ENCODE measurements at places on chromosomes 11 and 22.

GRCh38 chr11:35550374-35551036, 25.1 kb upstream of the PAMR1 start:
- no peak for DNase-seq

DNA sequence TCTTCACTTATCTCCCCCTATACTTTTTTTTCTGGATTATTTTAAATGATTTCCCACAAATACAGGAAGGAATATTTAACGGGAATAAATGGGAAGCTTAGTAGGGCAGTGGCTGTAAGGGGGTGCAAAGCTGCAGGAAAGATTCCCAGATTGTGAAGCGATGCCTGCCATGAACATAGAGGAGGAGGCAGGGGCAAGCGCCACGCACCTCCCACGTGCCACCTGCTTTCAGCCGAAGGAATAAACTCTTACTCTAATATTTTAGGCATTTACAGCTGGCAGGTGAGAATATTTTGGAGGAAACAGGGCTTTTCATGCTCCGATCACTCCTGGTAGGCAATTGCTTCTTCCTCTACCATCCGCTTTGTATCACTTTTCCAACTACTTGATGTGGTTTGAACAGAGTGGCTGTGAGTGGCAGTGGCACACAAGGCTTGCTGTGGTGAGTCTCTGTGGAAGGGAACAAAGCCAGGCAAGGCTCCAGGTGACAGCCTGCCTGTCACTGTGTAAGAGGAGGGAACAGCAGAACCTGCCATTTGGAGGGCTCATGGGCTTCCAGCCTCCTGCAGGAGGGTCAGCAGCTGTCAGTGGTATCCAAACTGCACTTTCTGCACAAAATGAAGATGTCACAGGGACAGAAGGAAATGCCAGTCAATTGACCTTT, 54.5 kb upstream of the PLET1 start:
- no peak for DNase-seq

DNA sequence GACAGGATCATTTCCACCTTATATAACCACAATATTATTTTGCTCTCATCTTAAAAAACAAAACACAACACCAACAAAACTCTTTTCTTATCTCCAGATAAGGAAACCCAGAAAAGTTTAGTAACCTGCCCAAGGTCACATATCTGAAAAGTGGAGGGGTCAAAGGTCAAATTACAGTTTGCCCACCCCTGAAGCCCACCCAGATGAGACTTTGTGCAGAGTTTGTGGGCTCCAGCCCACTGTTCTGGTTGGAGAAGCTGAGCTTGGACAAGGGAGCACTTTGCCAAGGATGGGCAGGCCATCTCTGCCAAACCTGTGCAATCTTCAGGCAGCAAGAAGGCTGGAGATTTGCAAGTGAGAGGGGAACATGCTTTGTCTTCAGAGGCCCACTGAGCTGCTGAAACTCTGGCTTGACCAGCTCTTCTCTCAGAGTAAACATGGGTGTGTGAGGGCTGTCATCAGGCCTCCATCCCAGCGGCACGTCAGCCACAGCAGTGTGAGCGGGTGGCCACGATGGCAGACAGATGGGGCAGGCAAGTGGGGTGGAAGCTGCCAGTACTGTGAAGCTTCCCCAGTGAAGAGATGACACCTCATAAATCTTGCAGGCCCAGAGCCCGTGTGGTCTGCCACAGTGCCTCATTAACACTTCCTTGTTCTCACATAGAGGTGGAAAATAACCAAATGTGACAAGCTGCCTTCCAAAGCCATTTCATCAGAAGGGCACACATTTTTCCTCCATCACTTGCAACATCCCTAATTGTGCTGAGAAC, 111.8 kb downstream of the CCDC81 start:
- no peak for DNase-seq

DNA sequence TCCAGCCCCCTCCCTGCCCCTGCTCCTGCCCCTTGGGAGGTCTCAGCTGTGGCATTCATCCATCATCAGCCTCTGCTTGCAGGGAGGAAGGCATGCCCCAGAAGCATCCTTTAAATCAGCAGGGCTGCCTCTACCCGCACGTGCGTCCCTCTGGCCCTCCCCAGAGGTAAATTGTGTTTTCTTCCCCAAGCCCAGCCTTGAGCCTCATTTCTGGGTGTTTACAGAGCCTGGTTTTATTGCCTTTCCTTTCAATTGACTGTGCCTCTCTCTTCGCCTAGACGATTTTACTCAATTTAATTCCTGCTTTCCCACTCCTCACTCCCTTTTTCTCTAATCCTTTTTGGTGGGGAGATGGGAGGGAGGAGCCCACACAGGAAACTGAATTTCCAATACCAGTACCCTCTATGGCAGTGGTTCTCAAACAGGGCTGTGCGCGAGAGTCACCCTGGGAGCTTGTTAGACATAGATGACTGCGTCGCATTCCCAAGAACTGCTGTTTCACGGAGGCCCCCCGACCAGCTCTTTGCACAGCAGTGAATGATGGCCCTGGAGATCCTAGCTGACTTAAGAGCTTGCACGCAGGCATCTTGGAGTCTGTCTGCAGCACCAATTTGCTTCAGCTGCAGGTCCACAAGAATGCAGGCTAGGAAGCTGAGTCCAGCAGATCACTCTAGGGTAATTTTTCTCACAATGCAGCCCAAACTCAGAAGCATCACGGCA, 15.1 kb upstream of the OAF start:
- DNase-seq, result no peak

- DNase-seq, result no peak
Measured at GRCh38 chr11:17748044-17748443, 13.5 kb downstream of the KCNC1 start.

DNA sequence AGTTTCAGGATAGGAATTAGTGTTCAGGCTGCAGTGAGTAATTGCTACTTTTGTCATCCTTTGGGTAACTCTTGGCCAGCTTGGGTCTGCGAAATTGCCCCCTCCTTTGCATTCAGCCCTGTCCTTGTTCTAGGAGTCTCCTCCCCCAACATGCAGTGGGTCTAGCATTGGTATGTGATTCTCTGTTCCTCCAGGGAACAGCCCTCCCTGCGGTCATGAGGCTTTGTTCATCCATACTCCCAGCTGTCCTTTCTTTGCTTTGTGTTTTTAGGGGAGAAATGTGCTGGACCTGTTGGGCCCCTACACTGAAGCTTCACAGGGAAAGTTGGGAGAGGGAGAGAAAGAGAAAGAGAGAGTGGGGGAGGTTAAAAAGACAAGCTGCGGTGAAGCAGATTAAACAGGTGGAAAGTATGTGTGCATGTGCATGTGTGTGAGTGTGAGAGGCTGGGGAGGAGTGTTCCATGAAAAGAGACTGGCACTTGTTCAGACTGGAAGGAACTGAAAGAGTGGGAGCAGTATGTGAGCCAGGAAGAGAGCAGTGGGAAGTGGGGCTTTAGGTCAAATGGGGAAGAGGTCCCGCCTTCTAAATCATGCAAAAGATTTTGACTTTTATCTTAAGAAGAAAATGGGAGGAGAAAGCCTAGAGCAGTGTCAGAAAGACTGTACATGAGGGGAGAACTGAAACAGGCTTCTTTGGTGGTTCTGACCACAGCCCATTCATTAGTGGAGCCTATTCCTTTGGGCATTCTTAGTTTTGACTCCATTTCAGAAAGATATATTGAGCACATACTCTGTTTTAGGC, 17.9 kb upstream of the SESN3 start:
- DNase-seq, result no peak

All from stimulated activated CD4-positive, alpha-beta T cell treated with anti-CD3 and anti-CD28 coated beads, TNF-alpha, amount 100 ng/mL, for 4 hours (primary cell).